ENCODE measurements at places on chromosomes 12 and 14. TPM values are rescaled to one million over a fixed set of nuclear protein-coding genes. Genes with fewer than 3 reads are reported as not detected.

Gene SMCO2
- 0.12 TPM for total RNA-seq

Gene ANG
- 5.3 TPM for total RNA-seq

Gene ERBB3
- 0.11 TPM for total RNA-seq

Gene ARMH4
- 10.7 TPM for total RNA-seq

Gene ADSS1
- total RNA-seq, result 2.6 TPM

Gene RASSF9
- 6.1 TPM for total RNA-seq

Gene COX8C
- not detected for total RNA-seq

Gene RD3L
- total RNA-seq, result not detected
